ENCODE measurements at places on chromosomes 5 and 9.

DNA sequence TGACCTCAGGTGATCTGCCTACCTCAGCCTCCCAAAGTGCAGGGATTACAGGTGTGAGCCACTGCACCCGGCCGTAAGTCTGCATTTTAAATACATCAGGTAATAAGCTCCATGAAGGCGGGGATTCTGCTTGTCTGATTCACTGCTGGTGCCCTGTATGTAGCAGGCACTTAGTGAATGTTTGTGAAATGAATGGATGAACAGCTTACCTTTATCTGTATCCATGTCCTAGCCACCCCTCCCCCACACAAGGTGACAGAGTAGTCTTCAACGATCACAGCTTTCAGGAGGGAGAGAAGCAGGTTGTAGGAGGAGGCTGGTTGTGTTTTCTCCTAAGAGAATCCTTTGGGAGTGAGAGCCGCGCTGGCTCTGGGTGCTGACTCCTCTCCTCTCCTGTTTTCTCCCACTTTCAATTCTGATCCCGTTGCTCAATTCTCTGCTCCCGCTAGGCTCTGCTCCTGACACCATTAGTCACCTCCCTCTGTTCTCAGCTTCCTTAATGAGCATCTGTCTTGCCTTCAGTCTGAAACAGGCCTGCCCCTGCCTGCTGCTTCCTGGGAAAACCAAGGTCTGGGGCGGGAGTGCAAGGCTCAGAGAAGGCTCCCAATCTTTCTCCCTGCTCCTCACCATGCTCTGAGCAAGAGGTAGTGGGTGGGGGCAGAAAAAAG, 88.8 kb upstream of the CTNNA1 start:
- DNase-seq = no peak

GRCh38 chr5:121171361-121171760, 680.3 kb upstream of the FTMT start:
- no peak for DNase-seq

DNA sequence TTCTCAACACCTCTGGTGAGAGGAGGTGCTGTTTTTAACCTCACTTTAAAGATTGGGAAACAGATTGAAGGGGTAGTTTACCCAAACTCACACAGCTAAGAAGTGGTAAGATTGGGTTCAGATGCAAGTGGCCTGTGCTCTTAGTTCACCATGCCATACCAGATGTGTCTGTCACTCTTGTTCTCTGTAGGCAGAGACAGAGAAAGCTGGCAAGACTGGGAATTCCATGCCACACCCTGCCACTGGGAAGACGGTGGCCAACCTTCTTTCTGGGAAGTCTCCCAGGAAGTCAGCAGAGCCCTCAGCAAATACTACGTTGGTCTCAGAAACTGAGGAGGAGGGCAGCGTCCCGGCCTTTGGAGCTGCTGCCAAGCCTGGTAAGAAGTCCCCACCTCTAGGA, 11.0 kb downstream of the TCOF1 start:
- no peak for DNase-seq

DNA sequence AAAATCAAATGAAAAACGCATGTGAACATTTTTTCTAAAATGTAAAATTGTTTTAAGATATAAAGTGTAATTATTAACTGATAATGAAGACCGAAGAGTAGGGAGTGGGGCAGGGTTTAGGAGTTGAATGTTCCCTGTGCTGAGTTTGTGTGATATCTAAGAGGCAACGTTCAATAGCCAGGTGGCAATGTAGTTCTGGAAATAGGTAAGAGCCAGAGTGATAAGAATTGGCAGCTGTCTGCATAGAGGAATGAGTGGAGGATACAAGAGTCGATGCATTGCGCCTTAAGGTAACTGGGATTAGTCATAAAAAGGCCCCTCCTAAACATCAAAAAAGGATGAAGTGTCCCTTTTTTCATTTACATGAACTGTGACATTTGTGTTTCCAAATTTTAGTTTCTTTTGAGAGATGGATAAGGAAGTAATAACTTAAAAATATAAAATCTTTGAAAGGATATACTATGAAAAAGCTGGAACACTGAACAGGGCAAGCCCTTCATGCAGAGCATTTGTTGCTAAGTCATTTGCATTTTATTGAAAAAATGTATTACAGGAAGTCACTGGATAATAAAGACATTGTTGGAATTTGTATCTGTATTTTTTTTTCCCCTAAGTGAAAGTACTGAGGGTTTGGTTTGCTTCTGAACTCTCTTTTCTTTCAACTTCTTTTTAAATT, 659.3 kb downstream of the ACTL7B start:
- DNase-seq = no peak

- no peak for DNase-seq
Observed at GRCh38 chr5:53779541-53779981, 219.1 kb downstream of the NDUFS4 start.

- no peak for DNase-seq
Observed at GRCh38 chr9:13369431-13369830, 89.9 kb upstream of the MPDZ start.

DNA sequence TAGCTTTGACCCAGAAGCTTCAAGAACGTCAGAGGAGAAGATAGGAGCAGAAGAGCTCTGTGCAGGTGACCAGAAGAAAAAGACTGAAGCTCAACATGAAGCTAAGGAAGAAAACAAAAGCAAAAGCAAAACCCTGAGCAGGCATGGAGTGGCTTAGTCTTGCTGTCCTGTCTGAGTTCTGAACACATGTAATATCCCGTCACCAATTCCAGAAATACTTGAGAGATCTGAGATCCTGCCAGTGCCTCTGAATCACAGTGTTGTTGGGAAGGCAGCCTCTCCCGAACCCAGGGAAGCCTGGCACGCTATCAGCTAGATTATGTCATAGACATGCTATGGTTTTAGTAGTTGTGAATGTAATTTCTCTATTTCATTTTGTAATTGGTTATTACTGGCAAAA, 235.7 kb downstream of the ICE1 start:
- no peak for DNase-seq

DNA sequence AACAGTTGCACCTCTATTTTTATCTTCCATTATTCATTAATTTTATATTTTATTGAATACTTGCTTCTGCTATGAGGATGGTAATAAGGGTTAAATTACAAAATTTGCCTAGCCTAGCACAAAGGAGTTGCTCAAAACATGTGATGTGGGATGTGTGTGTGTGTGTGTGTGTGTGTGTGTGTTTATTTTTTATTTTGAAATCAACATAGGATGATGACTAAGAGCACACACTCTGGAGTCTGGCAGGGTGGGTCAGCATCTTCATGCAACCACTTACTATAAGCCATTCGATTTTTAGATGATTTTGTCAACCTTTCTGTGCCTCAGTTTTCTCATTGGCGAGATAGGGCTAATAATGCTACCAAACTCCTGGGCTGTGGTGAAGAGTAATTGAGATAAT, 57.7 kb upstream of the MAMDC2 start:
- DNase-seq = no peak

DNA sequence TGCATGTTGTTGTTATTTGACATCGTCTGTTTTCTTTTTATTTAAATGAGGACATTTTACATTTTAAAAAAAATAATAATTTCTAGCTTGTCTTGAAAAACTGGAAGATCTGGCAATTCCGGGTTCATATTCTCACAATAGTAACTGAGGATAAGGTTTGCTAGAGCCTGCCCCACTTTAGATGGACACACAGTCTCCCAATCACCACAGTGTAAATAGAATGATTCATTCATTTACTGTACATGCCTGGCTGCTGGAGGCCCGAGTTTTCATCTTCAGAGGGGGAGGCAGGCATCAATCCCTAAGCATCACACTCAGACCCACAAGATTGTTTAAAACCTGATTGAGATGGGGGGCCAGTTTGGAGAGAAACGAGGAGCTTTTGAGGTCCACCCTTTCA, 2039.7 kb upstream of the WWC1 start:
- no peak for DNase-seq

- DNase-seq = no peak
Observed at GRCh38 chr5:171868236-171868635, 82.6 kb downstream of the SMIM23 start.

GRCh38 chr9:91422758-91423711, 597 bp downstream of the NFIL3 start:
- DNase-seq = no peak

GRCh38 chr5:158522776-158523175, 576.9 kb downstream of the EBF1 start:
- DNase-seq = no peak

- no peak for DNase-seq
Observed at GRCh38 chr5:112923148-112923917, 1.3 kb upstream of the REEP5 start.

- DNase-seq = no peak
Observed at GRCh38 chr5:119426057-119426456, 26.2 kb upstream of the HSD17B4 start.

GRCh38 chr9:4559261-4560182, 69.3 kb downstream of the SLC1A1 start:
- no peak for DNase-seq

DNA sequence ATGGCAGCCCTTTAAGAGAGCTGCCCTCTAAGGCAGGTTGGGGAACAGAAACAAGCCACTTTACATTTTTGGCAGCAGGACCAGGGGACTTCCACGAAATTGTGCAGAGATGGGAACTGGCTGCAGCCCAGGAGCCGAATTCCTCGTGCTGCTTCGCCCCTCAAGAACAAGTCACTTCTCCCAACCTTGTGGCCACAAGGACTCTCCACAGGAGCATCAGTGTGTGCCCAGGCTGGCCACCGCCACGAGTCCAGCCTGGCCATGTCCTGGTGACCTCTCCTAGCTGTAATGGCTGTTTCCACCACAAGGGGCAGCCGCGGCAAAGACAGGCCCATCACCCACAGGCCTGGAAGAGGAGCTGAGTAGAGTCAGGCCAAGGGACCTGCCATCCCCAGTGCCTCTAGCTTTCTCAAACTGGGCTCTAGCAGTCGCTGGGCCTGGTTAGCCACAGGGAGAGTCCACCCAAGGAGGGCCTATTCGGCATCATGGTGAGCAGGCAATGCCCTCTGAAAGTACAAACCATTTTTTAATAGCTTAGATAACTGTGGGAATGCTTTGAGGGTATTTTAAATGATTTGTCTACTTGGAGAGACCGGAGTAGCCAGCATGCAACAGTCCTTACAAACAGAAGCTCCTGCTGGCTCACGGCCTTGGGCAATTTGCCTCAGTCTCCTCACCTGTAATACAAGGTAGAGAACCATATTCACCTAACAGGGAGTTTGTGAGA, 129.0 kb downstream of the COL23A1 start:
- no peak for DNase-seq

DNA sequence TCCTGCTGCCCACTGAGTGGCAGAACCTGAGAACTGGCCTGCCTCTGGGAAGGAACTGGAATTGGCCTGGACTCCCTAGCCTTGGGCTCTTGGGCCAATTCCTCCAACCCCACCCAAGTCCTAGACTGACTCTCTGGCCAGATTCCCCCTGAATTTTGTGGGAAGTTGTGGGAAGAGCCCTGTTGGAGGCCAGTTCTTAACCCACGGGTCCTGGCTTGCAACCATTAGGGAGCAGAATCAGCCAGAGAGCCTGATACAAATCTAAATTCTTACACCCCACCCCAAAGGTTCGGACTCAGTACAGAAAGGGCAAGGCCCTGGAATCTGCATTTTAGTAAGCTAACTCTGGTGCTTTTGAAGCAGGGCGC, 125.3 kb upstream of the SLC25A48 start:
- DNase-seq = no peak

DNA sequence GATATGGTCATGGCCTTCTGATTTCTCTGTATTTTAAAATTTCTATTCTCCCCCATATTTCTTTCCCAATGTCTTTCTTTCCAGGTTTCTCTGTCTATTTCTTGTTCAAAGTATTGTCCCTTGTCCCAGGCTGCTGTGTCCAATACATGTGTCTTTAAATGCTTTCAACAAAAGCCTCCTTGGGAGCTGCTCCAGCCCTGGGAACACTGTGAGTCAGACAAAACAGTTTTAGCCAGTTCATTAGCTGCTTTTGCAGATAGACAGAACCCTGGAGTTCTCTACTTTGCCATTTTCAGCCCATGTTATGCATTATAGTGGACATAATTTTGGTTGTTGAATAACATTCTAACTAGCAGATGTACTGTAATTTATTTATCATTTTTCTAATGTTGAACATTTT, 20.5 kb upstream of the JAK2 start:
- no peak for DNase-seq

- no peak for DNase-seq
Observed at GRCh38 chr9:127418037-127418471, 6.1 kb upstream of the ZNF79 start.

DNA sequence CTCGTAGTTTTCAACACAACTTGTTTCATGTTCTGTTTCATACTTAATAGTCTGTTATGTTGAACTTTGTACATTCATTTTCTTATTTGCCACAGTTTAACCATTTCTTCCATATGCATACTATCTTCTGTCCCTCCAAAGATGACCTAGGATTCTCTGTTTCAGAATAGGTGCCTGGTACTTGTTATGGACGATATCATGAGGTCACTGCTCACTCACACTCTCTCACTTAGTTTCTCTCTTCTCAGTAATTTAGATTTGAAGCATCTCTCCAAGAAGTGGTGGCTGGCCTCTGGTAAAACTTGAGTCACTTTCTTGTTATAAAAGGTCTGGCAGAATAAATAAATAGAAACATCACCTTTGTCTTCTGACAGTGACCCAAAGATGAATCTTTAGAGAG, 28.4 kb downstream of the FBXO38 start:
- no peak for DNase-seq

DNA sequence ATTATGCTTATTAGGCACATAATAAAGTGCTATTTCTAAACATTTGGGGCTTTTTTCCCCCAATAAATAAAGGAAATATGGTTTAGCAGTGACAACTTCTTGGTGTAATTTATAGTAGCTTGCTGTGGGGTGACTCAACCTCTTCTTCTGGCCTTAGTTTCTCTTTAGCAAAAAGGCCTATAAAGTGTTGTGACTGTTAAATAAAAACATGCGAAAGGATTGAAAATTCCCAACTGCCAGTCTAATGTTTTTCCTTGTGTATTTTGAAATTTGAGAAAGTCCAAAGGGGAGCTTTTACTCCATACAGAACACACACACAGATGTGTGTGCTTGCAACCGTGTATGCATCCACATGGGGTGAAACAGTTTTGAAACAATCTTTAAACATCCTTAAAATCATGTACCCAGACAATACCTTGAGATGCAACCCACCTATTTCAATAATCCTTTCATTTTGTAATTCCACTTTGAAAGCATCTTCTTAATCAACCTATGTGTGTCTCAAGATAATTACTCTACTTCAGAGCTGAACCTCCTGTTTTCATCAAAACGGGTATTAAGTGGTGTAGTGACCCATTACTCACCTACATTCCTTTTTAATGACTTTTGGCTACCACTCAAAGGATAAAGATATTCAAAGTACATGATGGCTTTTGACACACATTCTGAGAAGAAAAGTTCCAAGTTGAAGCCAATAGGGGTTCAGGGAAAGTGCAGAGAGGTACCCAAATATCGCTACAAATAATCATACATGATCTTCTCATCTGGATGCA, 123.8 kb downstream of the DROSHA start:
- DNase-seq = no peak

DNA sequence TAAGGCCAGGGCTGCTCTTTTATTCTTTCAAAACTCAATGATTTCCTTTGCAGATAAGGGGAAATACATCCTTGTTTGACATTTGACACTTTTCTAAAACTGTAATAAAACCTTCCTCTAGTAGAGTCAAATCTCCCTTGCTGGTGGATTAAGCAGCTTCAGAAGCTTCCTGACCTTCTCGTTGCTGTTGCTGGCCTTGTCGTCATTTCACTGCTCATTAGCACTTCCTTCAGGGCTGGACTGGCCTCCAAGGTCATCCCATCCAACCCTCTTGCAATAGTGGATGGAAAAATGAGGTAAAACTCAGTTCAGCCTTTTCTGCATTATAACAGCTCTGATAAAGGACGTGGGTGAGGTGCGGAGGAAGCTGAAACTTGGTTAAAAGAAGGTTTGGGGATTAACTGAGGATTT, 1.1 kb upstream of the ADAMTSL1 start:
- no peak for DNase-seq
